Thymus (tissue), 14 donors: ENCODE measurements at places on chromosomes 5 and 9. TPM values are rescaled to one million over a fixed set of nuclear protein-coding genes. Genes with fewer than 3 reads are reported as not detected.

DNA sequence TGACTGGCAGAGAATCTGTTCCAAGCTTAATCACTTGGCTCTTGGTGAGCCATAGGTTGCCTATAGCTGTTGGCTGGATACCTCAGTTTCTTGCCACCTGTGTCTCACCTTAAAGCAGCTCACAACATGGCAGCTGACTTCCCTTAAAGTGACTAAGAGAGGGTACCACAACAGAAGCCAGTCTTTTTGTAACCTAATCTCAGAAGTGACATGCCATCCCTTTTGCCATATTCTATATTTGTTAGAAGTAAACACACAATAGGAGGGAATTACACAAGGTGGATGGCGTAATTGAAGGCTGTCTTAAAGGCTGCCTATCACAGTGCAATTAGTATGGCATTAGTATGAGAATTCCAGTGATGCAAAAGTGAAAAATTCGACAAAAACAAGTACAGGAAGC is 28.1 kb downstream of the NIPBL start:
- H3K27ac ChIP-seq, result no peak overlapping the region
- H3K27me3 ChIP-seq, result no peaks in the 10 kb centered on the region
- no peaks in the 10 kb centered on the region for H3K4me1 ChIP-seq
- DNase-seq, result no peak
- no peaks in the 10 kb centered on the region for H3K36me3 ChIP-seq
- no peak overlapping the region for H3K4me3 ChIP-seq

GRCh38 chr5:59099270-59099994 is 516.6 kb downstream of the RAB3C start:
- peaks cover 3% of the 10 kb centered on the region for H3K4me1 ChIP-seq
- H3K4me3 ChIP-seq, result no peak overlapping the region
- no peaks in the 10 kb centered on the region for H3K27me3 ChIP-seq
- H3K36me3 ChIP-seq, result no peaks in the 10 kb centered on the region

- H3K27ac ChIP-seq, result no peak within 1 kb of the TSS
- H3K36me3 ChIP-seq, result no peaks in the 10 kb centered on the region
- DNase-seq, result no peak
- H3K27me3 ChIP-seq, result peaks cover 13% of the 10 kb centered on the region
Measured at GRCh38 chr5:146878476-146879172, at the start of gene PPP2R2B. Gene PPP2R2B (minus strand): TSS chr5:146878757.

GRCh38 chr5:80282054-80282453 is 26.2 kb upstream of the SERINC5 start:
- no peaks in the 10 kb centered on the region for H3K36me3 ChIP-seq
- no peak for DNase-seq
- H3K4me3 ChIP-seq, result no peak overlapping the region

DNA sequence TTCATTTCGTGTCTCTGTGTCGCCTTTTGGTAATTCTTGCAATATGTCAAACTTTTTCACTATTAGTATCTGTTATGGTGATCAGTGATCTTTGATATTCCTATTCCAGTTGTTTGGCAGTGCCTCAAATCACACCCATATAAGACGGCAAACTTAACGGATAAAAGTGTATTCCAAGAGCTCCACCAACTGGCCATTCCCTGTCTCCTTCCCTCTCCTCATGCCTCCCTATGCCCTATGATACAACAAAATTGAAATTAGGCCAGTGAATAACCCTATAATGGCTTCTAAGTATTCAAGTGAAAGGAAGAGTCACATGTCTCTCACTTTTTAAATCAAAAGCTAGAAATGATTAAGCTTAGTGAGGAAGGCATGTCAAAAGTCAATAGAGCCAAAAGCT is 74.8 kb downstream of the CDK5RAP2 start:
- no peak overlapping the region for H3K27ac ChIP-seq
- H3K4me3 ChIP-seq, result no peak overlapping the region
- H3K4me1 ChIP-seq, result no peaks in the 10 kb centered on the region
- DNase-seq, result no peak

DNA sequence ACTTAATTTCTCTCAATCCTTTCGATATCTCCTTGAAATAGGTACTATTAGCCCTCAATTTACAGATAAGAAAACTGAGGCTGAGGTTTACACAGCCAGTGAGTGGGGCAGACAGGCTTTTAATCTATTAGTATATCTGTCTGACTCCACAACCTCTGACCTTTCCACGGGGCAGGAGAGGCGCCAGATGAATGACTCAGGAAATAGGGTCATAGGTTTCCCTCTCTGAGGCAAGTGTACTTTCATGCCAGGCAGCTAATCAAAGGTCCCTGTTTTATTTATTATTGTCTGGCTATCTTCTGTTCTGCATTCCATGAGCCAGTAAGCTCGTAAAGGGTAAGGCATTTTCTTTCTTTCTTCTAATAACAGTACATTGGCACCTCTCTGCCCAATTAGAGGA is 79.6 kb upstream of the KLF4 start:
- no peak for DNase-seq
- H3K27ac ChIP-seq, result no peak overlapping the region
- H3K36me3 ChIP-seq, result no peaks in the 10 kb centered on the region
- no peaks in the 10 kb centered on the region for H3K27me3 ChIP-seq
- no peak overlapping the region for H3K4me3 ChIP-seq

- no peaks in the 10 kb centered on the region for H3K27me3 ChIP-seq
- H3K4me3 ChIP-seq, result no peak overlapping the region
- no peak overlapping the region for H3K27ac ChIP-seq
- no peaks in the 10 kb centered on the region for H3K4me1 ChIP-seq
Measured at GRCh38 chr5:148970228-148970627, 92.6 kb downstream of the SH3TC2 start.

GRCh38 chr5:172245703-172246125 is 37.9 kb downstream of the UBTD2 start:
- no peak overlapping the region for H3K27ac ChIP-seq
- H3K27me3 ChIP-seq, result no peaks in the 10 kb centered on the region
- no peak for DNase-seq
- H3K4me3 ChIP-seq, result no peak overlapping the region
- H3K4me1 ChIP-seq, result no peaks in the 10 kb centered on the region

GRCh38 chr9:93003552-93004407 is 54.7 kb upstream of the SUSD3 start:
- H3K4me1 ChIP-seq, result no peaks in the 10 kb centered on the region
- no peaks in the 10 kb centered on the region for H3K27me3 ChIP-seq
- H3K27ac ChIP-seq, result no peak overlapping the region
- H3K36me3 ChIP-seq, result peaks cover 62% of the 10 kb centered on the region

- H3K36me3 ChIP-seq, result no peaks in the 10 kb centered on the region
- no peaks in the 10 kb centered on the region for H3K27me3 ChIP-seq
- no peaks in the 10 kb centered on the region for H3K4me1 ChIP-seq
- H3K27ac ChIP-seq, result no peak overlapping the region
- no peak overlapping the region for H3K4me3 ChIP-seq
Measured at GRCh38 chr5:156124708-156125107, 202.3 kb upstream of the SGCD start.

DNA sequence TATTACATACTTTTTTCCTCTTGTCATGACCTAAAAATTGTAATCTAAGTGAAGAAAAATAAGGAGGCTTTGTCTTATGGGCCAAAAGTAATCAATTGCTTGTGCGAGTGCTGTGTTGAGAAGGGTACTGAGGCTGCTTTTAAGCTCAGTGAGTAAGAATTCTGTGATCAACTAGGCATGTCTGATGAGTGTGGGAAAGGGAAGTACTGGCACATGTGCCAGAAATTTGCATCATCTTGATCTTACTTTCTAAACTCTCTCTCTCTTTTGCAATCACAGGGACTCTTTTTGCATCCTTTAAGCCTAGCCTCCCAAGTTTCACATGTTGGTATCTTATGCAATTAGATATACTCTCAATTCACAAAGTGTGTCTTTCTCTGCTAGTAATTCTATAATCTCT is 329.9 kb downstream of the KIF4B start:
- H3K36me3 ChIP-seq, result no peaks in the 10 kb centered on the region
- no peak overlapping the region for H3K4me3 ChIP-seq
- H3K27ac ChIP-seq, result no peak overlapping the region
- no peaks in the 10 kb centered on the region for H3K27me3 ChIP-seq

GRCh38 chr5:54719384-54720283 is 202.1 kb downstream of the SNX18 start:
- H3K36me3 ChIP-seq, result no peaks in the 10 kb centered on the region
- H3K4me3 ChIP-seq, result no peak overlapping the region
- no peak for DNase-seq

DNA sequence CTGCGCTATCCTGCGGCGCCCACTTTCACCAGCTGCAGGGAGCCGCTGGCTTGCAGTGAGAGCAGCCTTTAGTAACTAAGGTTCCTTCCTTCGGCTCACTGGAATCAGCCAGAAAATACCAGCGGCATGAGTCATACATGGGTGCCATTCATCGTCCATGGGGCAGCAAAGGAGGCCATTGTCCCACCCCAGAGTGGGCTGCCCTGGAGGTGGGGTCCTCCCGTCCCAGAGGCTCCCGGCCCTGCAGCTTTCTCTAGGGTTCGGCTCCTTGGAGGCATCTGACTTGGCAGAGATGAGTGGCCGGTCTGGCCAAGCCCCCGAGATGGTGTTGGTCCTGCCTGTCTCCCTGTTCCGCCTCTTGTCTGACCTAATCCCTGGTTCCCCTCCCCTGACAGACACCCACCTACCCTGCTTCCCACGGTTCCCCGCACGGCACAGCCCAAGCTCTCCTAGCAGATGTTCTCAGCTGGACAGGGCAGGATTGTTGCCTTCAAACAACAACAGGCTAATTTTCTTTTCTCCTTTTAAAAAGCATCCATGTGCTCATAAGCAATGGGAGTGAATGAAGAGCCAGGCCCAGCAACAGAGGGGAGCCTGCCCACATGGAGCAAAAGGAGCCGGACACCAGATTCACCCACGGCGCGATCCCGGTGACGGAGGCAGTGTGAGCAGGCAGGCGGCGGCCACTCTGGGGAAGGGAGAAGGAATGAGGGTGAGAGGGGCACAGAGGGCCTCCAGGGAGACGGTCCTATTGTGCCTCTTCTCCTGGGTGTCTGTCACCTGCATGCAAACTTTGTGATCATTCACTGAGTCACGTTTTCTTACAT is 97.0 kb upstream of the COL5A1 start:
- no peak overlapping the region for H3K4me3 ChIP-seq
- H3K4me1 ChIP-seq, result no peaks in the 10 kb centered on the region
- H3K36me3 ChIP-seq, result no peaks in the 10 kb centered on the region
- H3K27ac ChIP-seq, result no peak overlapping the region
- no peak for DNase-seq

DNA sequence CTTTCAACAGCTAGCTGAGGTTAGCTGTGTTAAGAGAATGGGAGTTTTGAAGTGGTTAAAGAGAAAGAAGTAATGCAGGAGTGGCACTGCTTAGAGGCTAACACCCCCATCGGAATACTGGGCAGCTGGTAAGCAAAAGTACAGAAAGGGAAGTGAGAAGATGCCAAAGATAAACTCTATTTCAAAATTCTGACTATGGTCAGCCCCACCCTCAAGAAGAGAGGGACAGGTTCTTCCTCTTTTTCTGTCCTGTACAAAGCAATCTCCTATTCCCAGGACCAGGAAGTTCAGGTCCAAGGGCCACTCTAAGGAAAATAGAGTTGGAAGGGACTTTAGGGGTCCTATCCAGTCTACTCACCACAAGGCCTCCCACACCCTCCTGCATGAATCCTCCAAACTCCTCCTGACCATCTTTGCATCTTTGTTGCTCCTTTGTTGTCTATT is 45.9 kb upstream of the JAK2 start:
- H3K27me3 ChIP-seq, result no peaks in the 10 kb centered on the region
- H3K4me1 ChIP-seq, result peaks cover 9% of the 10 kb centered on the region
- no peaks in the 10 kb centered on the region for H3K36me3 ChIP-seq

DNA sequence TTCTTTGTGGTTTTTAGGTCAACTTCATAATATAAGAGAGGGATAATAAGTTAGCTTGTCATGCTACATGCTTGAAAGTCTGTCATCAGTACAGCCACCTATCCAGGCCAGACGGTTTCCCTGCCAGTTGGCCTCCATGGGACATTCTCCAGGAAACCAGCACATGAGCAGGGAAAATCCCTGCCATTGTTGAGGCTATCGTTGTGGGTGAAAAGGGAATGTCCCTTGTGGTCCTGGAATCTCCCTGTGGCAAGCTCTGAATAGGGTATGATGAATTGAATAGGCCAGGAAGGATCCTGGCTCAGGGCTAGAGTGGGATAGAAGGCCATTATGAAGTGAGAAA is 12.3 kb downstream of the F2RL1 start:
- no peaks in the 10 kb centered on the region for H3K4me1 ChIP-seq
- no peaks in the 10 kb centered on the region for H3K36me3 ChIP-seq
- H3K27me3 ChIP-seq, result no peaks in the 10 kb centered on the region

DNA sequence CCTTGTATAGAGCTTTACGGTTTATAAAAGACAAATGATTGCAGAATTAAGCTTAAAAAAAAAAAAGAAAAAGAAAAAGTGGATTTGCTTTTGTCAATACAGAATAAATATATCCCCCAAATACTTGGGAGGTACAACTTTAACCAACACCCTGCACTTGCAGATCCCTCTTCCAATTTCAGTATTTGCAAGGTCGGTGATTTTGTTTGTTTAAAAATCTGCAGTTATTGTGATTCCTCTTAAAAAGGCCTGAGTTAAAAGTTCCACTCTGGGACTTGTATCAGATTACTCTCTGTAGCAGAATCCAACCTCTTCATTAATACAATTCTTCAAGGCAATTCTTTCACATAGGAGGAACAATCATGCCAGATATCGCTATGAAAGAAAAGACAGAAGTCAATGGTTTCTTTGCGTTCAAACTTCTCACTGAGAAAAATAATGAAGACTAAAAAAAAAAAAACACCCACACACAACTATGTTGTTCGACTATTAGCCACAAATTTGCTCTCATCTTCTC is 400.9 kb downstream of the EBF1 start:
- no peak overlapping the region for H3K27ac ChIP-seq
- peaks cover 3% of the 10 kb centered on the region for H3K4me1 ChIP-seq
- H3K4me3 ChIP-seq, result no peak overlapping the region

- no peak for DNase-seq
- no peaks in the 10 kb centered on the region for H3K27me3 ChIP-seq
- H3K27ac ChIP-seq, result no peak overlapping the region
- no peaks in the 10 kb centered on the region for H3K36me3 ChIP-seq
Measured at GRCh38 chr9:90991953-90992352, 190.3 kb downstream of the SYK start.

DNA sequence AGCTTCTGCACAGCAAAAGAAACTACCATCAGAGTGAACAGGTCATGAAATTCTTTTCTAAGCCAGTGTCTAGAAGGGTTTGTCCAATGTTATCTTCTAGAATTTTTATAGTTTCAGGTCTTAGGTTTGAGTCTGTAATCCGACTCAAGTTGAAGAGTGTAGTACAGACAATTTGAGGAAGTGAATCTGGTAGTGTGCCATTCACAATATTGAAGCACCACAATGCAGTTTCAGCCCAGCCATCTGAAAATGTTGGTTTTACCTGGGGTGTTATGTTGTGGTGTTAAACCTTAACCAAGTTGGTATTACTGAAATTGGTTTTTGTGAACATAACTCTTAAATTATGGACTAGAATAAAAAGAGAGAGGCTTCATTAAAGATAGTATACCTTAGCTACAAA is 77.2 kb downstream of the ADAMTS16 start:
- no peaks in the 10 kb centered on the region for H3K27me3 ChIP-seq
- no peak for DNase-seq
- H3K4me1 ChIP-seq, result no peaks in the 10 kb centered on the region
- no peaks in the 10 kb centered on the region for H3K36me3 ChIP-seq
- H3K4me3 ChIP-seq, result no peak overlapping the region

GRCh38 chr5:172562443-172562842 is 78.6 kb upstream of the NEURL1B start:
- no peak overlapping the region for H3K4me3 ChIP-seq
- H3K4me1 ChIP-seq, result peaks cover 36% of the 10 kb centered on the region
- no peak overlapping the region for H3K27ac ChIP-seq
- DNase-seq, result no peak
- H3K27me3 ChIP-seq, result peaks cover 2% of the 10 kb centered on the region
- no peaks in the 10 kb centered on the region for H3K36me3 ChIP-seq

Gene DCTN4
- total RNA-seq, result 18.0 TPM

Gene PCA3
- 0.09 TPM for total RNA-seq

Gene PCDHB1
- total RNA-seq, result 0.05 TPM

Gene SLC45A2
- not detected for total RNA-seq

Gene GNPDA1
- 32.9 TPM for total RNA-seq

Gene LCN1
- 0.19 TPM for total RNA-seq

Gene FANCC
- 4.8 TPM for total RNA-seq

Gene MOCS2
- total RNA-seq, result 26.0 TPM

Gene TMEFF1
- 1.4 TPM for total RNA-seq

Gene FBLL1
- 0.14 TPM for total RNA-seq
